ENCODE measurements at places on chromosomes 13 and 19.

DNA sequence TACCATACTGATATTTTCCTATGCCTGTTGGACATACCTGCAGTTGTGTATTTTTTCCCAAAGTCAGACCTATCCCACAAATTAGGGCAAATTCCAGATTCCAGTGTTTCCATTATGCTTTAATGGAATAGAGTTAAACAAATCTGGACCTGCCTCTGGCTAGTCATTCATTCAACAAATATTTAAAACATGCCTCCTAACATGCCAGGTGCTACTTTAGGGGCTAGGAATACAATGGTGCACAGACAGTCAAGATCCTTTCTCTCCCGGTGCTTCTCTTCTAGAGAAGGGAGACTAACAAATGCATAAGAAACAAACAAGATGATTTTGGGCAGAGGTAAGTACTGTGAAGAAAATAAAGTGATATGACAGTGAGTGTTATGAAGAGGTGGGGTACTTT is 7.5 kb upstream of the WDFY2 start:
- no peak for DNase-seq

DNA sequence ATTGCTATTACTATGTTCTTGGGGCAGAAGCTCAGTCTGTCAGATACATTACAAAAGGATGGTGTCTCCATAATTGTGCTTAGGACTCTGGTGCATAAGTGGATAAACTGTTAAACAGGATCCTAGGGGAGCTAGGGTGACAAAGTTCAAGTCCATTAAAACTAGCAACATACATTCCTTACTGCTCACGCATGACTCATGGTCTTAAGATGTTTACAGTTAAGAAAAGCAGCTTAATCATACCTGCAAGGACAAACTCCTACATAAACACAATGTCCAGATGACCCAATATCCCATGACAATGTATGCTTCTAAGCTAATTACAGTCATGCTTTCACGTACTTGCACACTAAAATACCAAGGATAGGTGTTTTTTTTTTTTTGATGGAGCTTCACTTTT is 3.5 kb upstream of the ZNF701 start:
- DNase-seq: no peak

DNA sequence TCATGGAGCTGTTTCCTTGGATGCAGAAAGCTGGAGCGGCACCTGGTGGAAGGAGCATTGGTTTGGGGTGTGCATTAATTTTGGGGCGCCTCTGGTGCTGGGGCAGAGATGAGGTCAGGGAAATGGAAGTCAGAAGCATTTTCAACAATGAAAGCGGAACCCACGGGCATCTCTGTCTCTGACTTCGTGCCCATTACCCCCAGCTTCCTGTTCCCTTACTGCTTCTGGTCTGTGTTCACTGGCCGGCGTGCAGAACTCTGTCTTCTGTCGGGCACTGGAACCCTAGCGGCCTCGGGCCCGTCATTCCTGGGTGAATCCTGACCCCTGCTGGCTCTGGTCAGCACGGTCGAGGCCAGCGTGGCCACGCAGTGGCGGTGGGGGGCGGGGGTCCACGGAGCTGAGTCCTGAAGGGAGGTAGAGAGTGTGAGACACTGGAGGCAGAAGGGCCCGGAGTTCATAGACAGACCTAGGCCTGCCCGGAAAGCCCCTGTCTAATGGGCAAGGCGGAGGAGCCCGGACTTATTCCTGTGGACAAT is 7.9 kb upstream of the LINGO3 start:
- DNase-seq: no peak

DNA sequence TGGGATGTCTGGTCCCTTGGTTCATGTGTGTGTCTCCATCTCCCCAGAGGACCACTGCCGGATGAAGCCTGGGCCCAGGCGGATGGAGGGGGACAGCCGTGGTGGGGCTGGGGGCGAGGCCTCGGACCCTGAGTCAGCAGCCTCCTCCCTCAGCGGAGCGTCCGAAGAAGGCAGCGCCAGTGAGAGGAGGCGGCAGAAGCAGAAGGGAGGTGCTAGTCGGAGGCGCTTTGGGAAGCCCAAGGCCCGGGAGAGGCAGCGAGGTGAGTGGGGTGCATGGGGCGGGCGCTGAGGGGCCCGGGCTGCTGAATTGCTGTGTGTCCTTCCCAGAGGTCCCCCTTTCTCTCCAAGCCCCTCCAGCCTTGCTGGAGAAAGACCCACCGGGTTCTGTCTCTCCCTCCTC is 3.2 kb downstream of the CCDC106 start:
- DNase-seq: no peak

GRCh38 chr19:19111967-19112580 is 26.2 kb downstream of the TMEM161A start:
- no peak for DNase-seq

DNA sequence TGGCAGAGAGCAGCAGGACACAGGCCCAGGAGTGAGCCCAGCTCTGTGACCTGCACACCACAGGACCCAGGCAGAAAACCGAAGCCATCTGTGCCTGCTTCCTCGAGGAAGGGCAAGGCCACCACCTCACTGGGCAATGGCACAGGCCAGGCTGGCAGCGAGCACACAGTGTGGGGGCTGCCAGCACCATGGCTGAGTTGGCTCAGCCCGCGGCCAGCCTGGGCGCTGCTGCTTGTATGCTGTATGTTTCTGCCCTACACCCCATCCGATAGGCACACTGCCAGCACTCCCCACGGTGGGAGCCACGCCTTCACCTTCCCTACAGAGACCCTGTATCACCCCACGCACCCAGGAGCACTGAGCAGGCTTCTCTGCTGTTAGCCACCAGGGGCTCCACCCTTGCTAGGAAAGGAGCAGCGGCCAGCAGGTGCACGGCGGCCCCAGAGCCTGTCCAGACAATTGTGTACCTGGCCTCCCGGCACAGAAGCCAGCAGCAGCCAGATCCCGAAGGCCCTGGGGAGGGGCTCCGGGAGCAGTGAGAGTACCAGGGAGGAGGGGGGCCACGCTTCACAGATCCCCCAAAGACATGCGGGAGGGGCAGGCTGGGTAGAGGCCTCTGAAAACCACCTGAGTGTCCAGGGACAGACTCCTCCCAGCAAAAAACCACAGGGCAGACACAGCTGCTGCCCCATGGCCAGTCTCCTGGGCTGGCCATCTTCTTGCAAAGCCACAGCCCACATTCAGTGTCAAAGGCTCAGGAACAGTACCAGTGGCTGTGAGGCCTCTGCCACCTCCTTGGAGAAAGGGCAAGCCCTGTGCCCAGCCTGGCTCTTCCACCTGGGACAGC is 56.1 kb downstream of the MLLT1 start:
- no peak for DNase-seq

- DNase-seq: no peak
These were observed 23.5 kb downstream of the ZNF574 start for GRCh38 chr19:42099336-42099925.

DNA sequence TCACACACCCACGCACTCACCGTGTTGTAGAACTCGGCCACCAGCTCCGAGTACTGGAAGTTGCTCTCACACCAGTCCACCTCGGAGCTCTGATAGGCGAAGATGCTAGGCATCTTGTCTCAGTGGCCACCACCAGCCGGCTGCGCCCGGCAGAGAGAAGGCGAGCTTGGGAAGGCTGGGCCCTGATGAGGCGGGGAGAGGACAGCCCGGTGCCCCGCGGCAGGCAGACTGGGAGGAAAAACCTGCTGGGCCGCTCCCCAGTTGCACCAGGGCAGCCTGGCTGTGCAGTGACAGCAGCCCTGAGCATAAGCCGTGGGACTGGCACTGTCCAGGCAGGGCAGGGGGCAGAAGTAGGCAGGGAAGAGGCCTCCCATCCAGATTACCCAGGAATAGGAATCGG is at the start of gene ACER1:
TSS of gene ACER1 (minus strand) at position 174 of the 400 bp plus-strand sequence. CDS start at position 113, 61 bp downstream.
- no peak for DNase-seq

DNA sequence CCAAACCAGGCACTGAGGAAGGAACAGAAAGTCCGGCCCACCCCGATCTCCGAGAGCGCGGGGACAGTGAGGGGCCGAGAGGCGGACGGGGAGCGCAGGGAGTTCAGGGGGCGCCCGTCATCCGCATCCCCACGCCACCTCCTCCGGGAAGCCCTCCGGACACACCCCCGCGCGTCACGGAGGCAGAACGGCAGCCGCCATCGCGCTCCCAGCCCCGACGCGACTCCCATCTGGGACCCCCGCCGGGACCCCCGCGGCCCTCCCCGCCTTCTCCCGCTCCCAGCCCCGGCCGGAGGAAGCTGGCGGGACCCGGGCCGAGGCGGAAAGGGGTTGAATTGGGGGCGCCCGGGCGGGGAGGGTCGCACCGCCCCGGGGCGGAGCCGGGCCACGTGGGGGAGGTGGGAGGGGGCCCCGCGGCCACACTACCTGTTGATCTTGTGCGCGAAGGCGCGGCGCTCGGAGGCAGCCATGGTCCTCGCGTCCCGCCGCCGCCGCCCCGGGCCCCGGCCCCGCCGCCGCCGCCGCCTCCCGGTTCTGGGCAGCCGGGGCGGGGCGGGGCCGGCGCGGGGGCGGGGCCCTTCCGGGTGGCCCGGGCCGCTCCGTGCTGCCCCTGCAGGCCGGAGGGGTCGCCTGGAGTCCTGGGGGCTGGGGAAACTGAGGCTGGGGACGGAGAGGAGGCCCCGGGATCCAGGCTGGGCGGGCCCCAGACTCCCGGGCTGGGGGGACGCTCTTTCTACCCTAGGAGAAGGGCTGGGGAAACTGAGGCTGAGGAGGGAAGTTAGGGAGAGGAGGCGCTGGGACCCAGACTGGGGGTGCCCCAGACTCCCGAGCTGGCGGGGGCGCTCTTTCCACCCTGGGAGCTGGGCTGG is at the start of gene DOCK6:
TSS of gene DOCK6 (minus strand) at position 554 of the 869 bp plus-strand sequence. CDS start at position 470, 84 bp downstream.
- peak; percentile 67 for DNase-seq

GRCh38 chr19:1093811-1094553 is 1.2 kb downstream of the POLR2E start:
- no peak for DNase-seq

- DNase-seq: no peak
These were observed 56.9 kb downstream of the LACC1 start for GRCh38 chr13:43936647-43937046.

DNA sequence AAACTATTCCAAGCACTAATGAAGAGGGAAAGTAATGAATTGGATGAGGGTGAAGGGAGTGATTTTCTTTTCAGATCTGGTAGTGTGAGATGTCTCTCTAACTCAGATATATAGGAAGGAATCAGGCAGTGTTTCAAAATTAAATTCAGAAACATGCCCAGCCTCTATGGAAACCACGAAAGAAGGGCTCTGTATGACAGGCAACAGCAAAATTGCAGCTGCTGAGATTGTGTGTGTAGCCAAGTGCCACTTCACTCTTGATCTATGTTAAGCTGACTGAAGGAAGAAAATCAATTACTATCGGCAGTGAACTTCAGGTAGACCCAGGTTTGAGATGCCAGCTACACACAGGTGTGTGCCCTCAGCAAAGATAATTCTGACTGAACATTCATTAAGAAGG is 387.4 kb downstream of the PCDH9 start:
- no peak for DNase-seq

- no peak for DNase-seq
These were observed 434.5 kb downstream of the OLFM4 start for GRCh38 chr13:53463106-53463505.

DNA sequence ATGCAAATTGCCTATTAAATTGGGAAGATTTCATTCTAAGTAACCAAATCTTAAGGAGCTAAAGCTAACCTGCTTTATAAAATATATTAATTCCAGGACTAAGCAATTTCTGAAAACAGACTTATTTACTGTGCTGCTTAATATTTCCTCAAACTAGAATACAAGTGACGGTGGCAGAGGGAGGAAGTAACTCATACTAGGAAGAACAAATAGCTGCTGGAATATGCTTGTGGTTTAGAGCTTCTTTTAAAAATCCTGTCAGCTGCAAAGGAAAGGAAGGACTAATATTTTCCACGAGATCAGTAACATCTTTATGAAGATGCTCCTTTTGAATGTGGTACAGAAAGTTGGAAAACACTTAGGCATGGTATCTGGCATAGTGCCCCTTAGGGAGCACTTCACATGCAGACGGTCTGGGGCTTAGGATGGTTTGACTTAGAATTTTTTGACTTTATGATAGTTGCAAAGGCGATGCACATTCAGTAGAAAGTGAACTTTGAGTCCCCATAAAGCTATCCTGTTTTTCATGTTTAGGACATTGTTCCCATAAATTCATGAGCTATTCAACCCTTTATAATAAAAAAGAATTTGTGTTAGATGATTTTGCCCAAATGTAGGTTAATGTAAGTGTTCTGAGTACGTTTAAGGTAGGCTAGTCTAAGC is 3.4 kb upstream of the HNRNPA1L2 start:
- no peak for DNase-seq

- DNase-seq: no peak
These were observed 37.2 kb downstream of the TGDS start for GRCh38 chr13:94558716-94559115.

DNA sequence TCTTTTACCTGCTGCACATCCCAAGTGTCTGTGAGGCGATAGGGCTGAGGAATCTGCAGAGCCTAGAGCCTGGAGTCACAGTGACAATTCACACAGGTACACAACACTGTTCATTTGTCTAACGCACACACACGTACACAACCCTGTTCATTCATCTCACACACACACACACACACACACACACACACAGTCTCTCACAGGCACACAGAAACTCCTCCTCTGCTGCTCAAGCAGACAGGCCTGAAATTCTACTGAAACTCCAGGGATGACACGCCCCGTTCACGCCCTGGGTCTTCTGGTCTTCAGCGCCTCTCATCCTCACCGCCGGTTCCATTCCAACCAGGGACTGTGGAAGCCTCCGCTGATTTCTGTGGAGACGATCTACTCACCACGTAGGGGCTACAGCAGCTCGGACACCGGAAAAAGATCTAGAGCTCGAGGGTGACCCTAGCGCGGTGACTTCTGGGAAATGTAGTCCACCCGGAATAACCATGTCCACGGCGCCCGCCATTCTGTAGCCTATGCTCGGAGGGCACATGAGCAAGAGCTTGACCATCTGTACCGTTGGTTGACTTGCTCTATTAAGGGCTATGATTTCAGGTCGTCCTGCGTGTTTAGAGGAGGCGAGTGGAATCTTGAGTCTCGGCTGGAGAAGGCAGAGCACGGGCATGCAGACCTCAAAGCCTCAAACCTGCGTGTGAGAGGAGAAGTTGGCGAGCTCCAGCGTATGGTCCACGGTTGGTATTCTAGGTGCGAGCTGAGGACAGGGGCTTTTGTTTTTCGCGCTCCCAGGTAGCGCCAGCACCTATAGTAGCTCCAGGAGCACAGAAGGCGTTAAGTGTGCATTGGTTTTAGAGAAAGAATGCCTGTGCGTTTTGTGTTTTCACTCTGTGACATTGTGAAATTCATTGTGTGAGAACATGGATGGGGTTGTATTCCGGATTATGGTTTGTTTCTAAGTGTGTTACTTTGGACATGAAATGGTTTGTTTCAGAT is 33.4 kb downstream of the ZNF45 start:
- peak; percentile 80 for DNase-seq

Data from activated CD8-positive, alpha-beta memory T cell treated with anti-CD3 and anti-CD28 coated beads, Interleukin-2, amount 50 U/mL, for 48 hours (primary cell).